ENCODE measurements at places on chromosomes 3 and 15.

GRCh38 chr3:103698646-103699045 is 1263.8 kb downstream of the ZPLD1 start:
- no peaks in the 10 kb centered on the region for H3K27me3 ChIP-seq
- DNase-seq: no peak
- no peak overlapping the region for H3K27ac ChIP-seq
- H3K4me3 ChIP-seq: no peak overlapping the region

- H3K36me3 ChIP-seq: no peaks in the 10 kb centered on the region
- no peaks in the 10 kb centered on the region for H3K27me3 ChIP-seq
- H3K4me3 ChIP-seq: no peak overlapping the region
Observed at GRCh38 chr3:59472541-59472940, 422.7 kb upstream of the CFAP20DC start.

DNA sequence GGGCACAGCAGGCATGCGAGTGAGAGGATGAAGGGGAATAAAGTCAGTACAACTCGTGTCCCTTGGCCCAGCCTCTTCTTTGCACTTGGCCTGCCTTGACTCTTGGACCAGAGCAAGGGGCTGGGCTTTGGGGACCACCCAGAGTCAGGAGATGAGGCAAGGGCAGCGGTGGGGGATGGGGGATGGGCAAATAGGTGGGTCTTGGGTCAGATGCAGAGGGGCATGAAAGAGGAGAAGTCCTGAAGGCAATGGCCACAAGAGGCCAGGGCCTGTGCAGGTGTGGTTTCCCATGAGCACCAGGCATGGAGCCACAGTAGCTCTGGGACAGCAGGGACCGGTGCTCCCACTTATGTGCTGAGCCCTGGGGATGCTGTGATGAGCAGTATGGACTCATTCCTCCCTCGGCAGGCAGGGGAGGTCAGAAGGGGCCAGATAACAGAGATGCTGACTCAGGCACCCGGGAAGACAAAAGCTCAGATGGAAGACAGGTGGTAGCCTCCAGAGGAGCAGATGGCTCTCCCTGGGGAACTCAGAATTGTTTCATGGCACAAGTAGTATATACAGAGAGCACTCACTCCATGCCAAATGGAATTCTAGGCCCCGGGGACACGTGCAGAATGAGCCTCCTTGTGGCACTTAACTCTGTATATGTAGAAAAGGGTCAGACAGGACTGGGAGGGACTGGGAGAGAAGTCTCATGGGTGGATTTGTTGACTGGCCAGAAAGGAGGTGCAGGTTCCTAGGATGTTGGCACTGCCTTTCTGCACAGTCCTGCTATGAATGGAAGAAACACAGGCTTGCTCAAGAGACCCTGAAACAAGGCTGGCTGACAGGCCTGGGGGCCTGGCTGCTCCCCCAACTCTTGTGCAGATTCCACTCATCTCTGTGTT is 14.3 kb downstream of the ZBTB47 start:
- H3K27me3 ChIP-seq: no peaks in the 10 kb centered on the region
- H3K4me1 ChIP-seq: peaks cover 37% of the 10 kb centered on the region
- H3K4me3 ChIP-seq: no peak overlapping the region
- peak; percentile 57 for DNase-seq
- H3K36me3 ChIP-seq: no peaks in the 10 kb centered on the region

- peaks cover 43% of the 10 kb centered on the region for H3K36me3 ChIP-seq
- H3K27ac ChIP-seq: peak overlapping the region; percentile 94
- H3K4me3 ChIP-seq: no peak overlapping the region
- H3K27me3 ChIP-seq: no peaks in the 10 kb centered on the region
- H3K4me1 ChIP-seq: peaks cover 63% of the 10 kb centered on the region
Observed at GRCh38 chr3:52216585-52217408, 8.6 kb downstream of the TLR9 start.
